Mucosa of gallbladder (tissue), 1 donor: ENCODE measurements at places on chromosomes 3 and 15. TPM values are rescaled to one million over a fixed set of nuclear protein-coding genes. Genes with fewer than 3 reads are reported as not detected.

GRCh38 chr15:63054985-63055384 lies 12.4 kb downstream of the TPM1 start:
- DNase-seq: no peak

- DNase-seq: no peak
These were observed 13.4 kb downstream of the APOD start for GRCh38 chr3:195570344-195570743.

Gene NR2E3
- 3.0 TPM for total RNA-seq

Gene AMIGO3
- 0.43 TPM for total RNA-seq

Gene PLCD1
- 43.9 TPM for total RNA-seq

Gene FBXO40
- 0.03 TPM for total RNA-seq

DNA sequence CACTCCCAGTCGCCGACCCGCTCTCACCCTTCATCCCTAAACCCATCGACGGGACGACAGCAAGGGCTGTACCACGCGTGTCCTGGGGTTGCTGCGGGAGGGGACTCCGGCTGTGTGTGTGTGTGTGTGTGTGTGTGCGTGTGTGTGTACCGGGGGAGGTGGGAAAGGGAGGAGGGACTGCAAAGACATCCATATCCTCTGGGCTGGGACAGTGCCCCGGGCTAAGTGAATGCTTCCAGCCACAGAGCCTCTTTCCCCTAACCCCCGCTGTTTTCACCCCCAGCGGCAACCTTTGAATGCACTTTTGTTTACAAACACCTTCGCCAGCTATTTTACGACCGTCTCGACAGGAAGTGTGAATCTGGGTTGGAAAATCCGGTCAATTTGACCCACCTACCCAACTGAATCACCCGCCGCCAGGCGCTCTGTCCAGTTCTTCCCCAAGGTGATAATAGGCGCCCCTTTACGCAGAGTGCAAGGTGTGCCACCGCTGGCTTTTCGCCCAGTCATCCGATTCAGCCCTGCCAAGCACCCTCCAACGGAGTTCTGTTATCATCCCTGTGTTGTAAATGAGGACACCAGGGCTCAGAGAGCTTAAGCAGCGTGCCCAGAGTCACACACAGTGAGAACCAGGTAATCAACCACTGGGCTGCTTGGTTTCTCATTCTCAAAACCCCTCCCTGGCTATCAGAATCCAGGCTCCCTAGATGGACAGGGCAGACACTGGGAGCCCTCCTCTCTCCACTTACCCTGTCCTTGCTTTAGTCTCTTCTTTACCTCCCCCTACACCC lies 739 bp upstream of the AMOTL2 start:
- DNase-seq: peak; percentile 77

GRCh38 chr3:128663151-128663550 lies 12.5 kb upstream of the RPN1 start:
- no peak for DNase-seq

GRCh38 chr3:179852142-179852905 lies 184.4 kb downstream of the PEX5L start:
- no peak for DNase-seq

Gene LEKR1
- total RNA-seq: 2.2 TPM
